ENCODE measurements at places on chromosomes 7 and 10. TPM values are rescaled to one million over a fixed set of nuclear protein-coding genes. Genes with fewer than 3 reads are reported as not detected.

The RBP4 gene
- total RNA-seq, result 0.09 TPM

The PLAC9 gene
- 2.6 TPM for total RNA-seq

The ACADSB gene
- 5.2 TPM for total RNA-seq

The ODAD2 gene
- total RNA-seq, result 1.5 TPM

The HOXA6 gene
- total RNA-seq, result 5.8 TPM

The CALML3 gene
- not detected for total RNA-seq

The LIPM gene
- total RNA-seq, result not detected

The ZNF467 gene
- total RNA-seq, result 0.59 TPM

The CFAP46 gene
- total RNA-seq, result 2.2 TPM

The HOXA11 gene
- total RNA-seq, result 13.2 TPM

The KCNIP2 gene
- 0.59 TPM for total RNA-seq

The CFAP69 gene
- 5.0 TPM for total RNA-seq

The RTKN2 gene
- 0.89 TPM for total RNA-seq

The GNAT3 gene
- total RNA-seq, result not detected

The NPC1L1 gene
- total RNA-seq, result not detected

The CPEB3 gene
- total RNA-seq, result 0.92 TPM

The DLX6 gene
- total RNA-seq, result not detected

The ANKRD7 gene
- total RNA-seq, result 0.97 TPM

The BEND7 gene
- 4.8 TPM for total RNA-seq

The NET1 gene
- total RNA-seq, result 127 TPM

The EPDR1 gene
- total RNA-seq, result 32.8 TPM

The NACAD gene
- 7.4 TPM for total RNA-seq

The RNF32 gene
- total RNA-seq, result 0.69 TPM

All from smooth muscle cell of the umbilical artery (primary cell).